ENCODE measurements at places on chromosomes 1 and 21.

- no peak for DNase-seq
These were observed 7.7 kb upstream of the MPZL1 start for GRCh38 chr1:167714098-167714438.

DNA sequence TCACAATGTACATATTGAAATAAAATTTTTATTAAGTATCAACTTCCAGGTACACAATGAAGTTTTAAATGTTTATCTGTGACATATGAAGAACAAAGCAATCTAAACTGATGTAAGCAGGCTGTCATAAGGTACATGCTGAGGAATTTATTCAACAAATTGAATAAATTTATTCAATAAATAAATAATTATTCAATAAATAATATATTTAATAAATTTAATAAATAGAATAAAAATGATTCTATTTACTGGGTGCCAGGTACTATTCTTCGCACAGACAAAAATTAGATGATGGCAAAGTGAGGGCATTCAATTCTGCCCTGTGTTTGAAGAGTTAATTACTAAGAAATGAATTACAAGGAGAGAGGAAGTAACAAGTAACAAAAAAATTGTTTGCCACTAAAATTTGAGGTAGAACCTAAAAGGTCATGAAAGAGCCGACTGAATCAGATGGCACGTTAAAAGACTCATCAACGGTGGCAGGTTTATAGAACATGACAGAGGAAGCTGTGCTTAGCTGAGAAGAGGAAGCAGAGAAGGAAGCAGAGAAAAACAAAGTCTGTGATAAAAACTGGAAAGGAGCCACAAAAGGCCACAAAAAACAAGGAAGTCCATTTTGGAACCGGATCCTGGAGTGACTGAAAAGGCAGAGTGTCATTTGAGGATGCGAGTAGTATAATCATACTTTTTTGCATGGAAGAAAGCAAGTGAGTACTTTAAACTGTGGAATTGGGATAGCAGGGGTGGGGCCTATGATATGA lies 2.2 kb upstream of the USP24 start:
- no peak for DNase-seq

DNA sequence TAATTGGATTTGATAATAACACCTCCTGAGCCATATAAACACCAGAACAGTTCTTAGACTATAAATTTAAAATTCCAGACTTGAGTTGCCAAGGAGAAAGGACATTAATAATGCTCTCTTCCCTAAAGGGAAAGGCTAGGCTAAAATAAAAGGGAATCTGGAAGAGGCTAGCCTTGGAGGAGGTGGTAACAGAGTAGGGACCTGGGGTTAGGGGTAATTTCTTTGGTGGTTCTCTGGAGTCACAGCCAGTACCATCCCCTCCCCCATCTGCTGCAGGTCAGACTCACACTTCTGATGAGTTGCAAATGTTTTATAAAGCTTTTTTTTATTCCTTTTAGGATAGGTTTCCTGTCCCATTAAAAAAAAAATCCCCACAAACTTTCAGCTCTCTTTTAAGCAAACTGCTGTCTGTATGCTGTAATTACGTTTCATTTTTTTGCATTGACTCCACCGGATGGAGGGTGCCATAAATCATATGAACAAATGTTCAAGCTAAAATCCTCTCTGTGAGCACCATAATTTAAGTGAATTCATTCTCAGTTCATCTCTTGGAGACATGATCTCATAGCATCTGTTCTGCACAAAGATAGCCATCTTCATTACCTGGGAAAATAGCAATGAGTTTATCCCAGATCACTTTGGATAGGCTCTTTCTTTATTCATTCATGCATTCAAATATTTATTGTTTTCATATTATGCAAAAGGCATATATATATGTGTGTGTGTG lies 379.6 kb downstream of the TTLL7 start:
- DNase-seq: no peak

- no peak for DNase-seq
These were observed 32.8 kb upstream of the DNASE2B start for GRCh38 chr1:84365225-84366221.

- no peak for DNase-seq
These were observed 26.9 kb downstream of the WDR26 start for GRCh38 chr1:224407571-224408293.
